ENCODE measurements at places on chromosomes 2 and 18. TPM values are rescaled to one million over a fixed set of nuclear protein-coding genes. Genes with fewer than 3 reads are reported as not detected.

CFAP221 gene
- not detected for total RNA-seq

DLX1 gene
- total RNA-seq = not detected

ANKRD53 gene
- 1.3 TPM for total RNA-seq

HOXD3 gene
- not detected for total RNA-seq

GPAT2 gene
- total RNA-seq = 4.9 TPM

GBX2 gene
- total RNA-seq = 0.78 TPM

CHRNG gene
- 3.3 TPM for total RNA-seq

XIRP2 gene
- total RNA-seq = 0.65 TPM

IL1RL2 gene
- 0.88 TPM for total RNA-seq

IL36A gene
- not detected for total RNA-seq

SMYD5 gene
- 21.3 TPM for total RNA-seq

POLR1A gene
- total RNA-seq = 17.3 TPM

FOXD4L1 gene
- total RNA-seq = under 0.01 TPM

RAB31 gene
- total RNA-seq = 18.9 TPM

DDX1 gene
- total RNA-seq = 65.6 TPM

EVX2 gene
- not detected for total RNA-seq

CHPF gene
- 201 TPM for total RNA-seq

ZFAND2B gene
- 24.8 TPM for total RNA-seq

CYP1B1 gene
- 177 TPM for total RNA-seq

NEB gene
- total RNA-seq = 1.9 TPM

Data from epithelial cell of alveolus of lung (primary cell).